Right lung (tissue), 10 donors: ENCODE measurements at places on chromosomes 6 and 20.

DNA sequence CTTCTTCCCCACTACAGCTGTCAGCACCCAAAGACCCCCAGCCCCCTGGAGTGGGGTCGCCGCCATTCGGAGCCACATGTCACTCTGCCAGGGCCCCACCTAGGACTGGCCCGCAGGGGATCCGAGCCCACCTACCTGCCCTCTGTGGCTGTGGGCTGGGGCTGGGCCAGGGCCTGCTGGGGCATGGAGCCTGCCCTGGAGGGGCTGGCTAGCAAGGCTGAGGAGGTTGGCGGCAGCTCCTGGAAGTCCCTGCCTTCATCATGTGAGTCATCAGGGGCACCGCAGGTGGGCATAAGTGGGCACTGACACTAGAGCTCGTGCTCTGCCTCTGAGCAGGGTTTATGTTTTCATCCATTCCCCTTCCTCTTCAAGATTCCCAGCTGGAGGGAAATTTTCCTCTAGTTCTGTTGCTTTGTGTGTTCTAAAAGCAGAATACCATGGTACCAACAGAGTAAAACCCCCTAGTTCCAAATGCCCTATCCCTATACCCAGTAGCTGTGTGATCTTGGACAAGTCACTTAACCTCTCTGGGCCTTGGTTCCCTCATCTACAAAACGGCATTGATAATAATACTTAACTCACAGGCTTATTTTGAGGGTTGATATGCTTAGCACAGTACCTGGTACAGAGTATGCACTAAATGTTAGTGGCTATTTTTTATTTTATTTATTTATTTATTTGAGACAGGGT is 8.7 kb upstream of the FANCE start:
- DNase-seq = no peak

DNA sequence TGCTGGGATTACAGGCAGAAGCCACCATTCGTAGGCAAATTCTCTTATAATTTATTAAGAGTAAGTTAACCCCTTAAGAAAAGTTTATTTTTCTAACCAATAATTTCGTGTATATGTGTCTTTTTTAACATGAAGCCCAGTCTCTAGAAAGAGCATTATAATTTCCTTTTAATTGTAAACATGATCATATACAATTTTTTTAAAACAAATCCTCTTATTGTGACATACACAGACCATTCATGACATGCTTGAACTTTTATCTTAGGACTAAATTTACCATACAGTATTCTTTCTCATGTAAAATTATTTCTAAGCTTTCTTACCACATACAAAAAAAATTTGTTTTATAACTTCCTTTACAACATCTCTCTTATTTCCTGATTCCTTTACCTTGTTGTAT is 6.7 kb downstream of the ACOT13 start:
- no peak for DNase-seq

DNA sequence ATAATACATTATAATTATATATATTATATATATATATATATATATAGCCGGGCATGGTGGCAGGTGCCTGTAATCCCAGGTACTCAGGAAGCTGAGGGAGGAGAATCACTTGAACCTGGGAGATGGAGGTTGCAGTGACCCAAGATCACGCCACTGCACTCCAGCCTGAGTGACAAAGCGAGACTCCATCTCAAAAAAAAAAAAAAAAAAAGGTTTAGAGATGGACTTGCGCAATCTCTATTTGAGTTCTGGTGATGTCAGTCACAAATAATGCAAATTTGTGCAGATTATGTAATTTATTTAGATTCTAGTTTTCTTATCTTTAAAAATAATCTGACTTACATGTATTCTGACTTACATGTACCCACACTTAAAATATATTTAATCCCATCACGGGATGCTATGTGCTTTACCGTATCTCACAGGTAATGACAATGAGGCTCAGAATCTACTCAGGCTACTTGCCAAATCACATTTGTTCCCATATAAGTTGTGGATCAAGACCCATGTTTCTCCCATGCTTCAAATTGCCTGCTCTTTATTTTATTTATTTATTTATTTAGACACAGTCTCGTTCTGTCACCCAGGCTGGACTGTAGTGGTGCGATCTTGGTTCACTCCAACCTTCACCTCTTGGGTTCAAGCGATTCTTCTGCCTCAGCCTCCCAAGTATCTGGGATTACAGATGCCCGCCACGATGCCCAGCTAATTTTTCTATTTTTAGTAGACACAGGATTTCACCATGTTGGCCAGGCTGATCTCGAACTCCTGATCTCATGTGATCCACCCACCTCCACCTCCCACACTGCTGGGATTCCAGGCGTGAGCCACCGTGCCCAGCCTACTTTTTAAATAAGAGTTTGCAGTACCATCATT is 7.6 kb upstream of the UST start:
- DNase-seq = no peak

- DNase-seq = no peak
Observed at GRCh38 chr20:25389401-25389857, 1.2 kb downstream of the ABHD12 start.

- DNase-seq = no peak
Observed at GRCh38 chr20:59151391-59151790, 12.2 kb upstream of the ZNF831 start.
